Activated naive CD4-positive, alpha-beta T cell (primary cell): ENCODE measurements at places on chromosomes 5 and 9.

GRCh38 chr5:180067986-180068385 lies 3.6 kb downstream of the RNF130 start:
- DNase-seq, result no peak

GRCh38 chr5:135434591-135435466 lies 12.3 kb downstream of the DCANP1 start:
- no peak for DNase-seq

GRCh38 chr5:79133121-79133656 lies 21.6 kb downstream of the BHMT start:
- no peak for DNase-seq

DNA sequence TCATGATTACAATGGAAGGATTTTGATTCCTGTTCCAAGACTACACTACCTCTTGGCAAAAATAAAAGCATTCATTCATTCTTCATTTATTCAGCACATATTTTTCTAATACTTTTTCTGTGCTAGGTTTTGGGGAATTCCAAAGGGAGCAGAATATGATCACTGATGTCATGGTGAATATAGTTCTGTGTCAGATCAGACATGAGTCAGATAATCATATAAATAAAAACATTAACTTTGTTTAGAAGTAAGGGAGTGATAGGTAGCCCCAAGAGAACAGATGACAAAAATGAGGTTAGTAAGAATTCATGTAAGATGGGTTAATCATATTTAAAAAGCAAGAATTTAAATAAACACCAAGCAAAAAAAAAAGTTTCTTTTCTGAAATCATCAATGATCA lies 94.1 kb upstream of the RANBP6 start:
- no peak for DNase-seq

DNA sequence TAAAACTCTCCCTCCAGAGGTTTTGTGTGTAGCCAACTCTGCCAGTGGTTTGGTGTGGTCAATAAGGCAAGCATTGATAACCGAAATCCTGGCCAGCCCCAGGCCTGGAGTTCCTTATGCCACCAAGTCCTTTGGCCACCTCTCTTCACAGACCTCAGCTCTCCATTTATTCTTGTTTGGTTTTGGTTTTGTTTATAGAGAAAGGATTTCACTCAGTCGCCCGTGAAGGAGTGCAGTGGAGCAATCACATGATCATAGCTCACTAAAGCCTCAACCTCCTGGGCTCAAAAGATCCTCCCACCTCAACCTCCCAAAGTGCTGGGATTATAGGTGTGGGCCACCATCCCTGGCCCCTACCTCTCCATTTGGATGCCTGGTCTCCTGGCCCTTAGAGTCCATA lies 55.4 kb upstream of the PPARGC1B start:
- DNase-seq, result no peak

DNA sequence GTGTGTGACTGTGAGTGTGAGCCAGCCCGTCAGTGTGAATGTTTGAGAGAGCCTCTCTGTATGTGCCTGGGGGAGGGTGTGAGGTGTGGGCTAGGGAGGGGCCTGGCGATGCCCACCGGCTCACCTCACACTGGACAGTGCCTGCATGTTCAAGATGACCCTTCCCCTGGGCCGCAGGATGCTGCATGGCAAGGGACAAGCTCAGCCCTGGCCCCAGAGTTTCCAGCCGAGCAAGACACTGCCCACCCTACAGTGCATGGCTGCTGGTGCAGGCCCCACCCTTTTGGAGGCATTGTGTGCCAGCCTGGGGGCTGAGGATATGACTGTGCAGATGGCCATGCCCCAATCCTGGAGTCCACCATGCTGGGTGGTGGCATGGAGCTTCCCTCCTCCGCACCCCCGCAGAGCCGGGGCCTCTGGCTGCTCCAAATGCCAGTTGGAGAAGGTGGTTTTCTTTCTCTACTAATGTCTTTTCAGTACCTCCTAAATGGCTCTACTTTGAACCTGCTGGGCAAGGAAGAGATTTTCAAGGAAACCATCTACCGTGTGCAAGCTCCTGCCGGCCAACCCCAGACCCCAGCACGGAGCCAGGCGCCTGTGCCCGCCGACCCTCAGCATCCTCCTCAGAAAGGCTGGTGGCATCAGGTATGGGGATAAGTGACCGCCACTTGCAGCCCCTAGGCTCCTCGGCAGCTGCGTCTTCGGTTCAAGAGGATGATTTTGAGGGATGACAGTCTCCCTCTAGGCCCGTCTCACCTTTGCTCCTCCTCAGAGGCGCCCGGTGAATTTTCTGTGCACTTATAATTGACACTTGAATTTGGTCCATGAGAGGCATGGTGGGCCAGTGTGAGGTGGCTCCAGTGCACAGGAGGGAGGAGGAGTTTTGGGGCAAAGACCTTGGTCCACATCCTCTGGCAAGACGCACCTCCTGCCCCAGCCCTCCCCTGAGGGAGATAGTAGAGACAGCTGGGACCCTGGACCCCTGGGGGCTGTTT lies 27.7 kb downstream of the FGD3 start:
- no peak for DNase-seq

DNA sequence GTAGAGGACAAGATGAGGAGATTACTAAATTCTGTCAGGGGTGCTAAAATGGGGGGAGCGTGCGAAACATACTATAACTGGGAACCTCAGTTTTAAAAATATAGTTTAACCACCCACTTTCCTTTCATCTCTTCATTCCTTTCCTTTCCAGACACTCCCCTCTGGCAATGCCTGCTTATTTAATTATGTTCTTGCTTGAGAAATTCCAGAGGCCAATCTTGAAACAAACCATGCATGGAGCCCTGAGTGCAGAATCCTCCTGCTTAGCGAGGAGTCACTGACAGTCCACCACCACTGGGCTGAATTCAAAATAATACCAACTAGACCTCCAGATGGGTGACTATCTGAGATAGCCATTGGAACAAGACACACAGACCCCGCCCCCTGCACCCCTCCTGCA lies 29.7 kb upstream of the C9orf72 start:
- DNase-seq, result no peak

GRCh38 chr5:10310066-10310779 lies 2.5 kb upstream of the CMBL start:
- DNase-seq, result no peak

GRCh38 chr9:99513441-99514112 lies 291.5 kb downstream of the SEC61B start:
- DNase-seq, result no peak

- DNase-seq, result no peak
These were observed 32.8 kb upstream of the GALNT10 start for GRCh38 chr5:154157483-154158378.

DNA sequence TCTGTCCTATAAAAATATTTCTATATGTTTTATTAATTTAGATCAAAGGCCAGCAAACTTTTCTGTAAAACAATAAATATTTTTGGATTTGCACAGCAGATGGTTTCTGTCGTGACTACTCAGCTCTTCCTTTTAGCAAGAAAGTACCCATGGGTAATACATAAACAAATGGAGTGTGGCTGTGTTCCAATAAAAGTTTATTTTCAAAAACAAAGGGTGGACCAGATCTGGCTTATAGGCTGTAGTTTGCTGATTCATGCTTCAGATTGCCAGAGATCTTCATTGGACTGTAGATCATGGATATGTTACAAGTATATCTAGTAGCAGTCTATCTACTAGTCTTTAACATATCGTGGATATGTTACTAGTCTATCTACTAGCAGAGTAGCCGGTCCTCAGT lies 590.5 kb downstream of the CSNK1G3 start:
- no peak for DNase-seq

DNA sequence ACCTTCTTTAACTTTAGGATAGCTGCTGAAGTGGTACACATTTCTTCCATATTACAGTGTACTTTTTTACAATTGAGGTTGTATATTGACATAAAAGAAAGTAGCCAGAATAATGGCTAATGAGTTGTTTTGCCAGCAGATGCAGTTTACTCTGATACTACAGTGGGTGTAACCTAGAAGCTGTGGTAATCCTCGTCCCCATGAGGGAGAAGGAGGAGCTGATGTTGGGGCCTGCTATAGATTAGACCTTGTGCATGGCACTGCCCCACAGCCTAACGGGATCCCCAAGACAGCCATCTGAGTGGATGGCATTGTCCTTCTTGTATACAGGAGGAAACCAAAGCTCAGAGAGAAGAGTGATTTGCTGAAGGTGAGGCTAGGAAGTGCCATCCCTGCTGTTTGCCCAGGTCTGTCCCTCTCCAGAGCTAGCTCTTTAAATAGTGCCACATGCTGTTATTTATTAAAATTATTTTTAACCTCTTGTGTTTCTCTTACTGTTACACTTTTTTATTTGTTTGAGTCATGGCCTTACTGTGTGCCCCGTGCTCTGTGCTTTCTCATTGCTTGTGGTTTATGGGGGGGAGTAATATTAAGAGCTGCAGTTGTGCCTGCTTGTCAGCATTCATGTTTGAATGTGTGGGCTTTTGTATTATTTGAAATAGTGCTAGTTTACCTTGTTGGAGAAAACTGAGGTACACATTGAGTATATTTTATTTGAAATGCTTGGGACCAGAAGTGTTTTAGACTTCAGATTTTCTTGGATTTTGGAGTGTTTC lies 65.3 kb downstream of the ICE1 start:
- no peak for DNase-seq

DNA sequence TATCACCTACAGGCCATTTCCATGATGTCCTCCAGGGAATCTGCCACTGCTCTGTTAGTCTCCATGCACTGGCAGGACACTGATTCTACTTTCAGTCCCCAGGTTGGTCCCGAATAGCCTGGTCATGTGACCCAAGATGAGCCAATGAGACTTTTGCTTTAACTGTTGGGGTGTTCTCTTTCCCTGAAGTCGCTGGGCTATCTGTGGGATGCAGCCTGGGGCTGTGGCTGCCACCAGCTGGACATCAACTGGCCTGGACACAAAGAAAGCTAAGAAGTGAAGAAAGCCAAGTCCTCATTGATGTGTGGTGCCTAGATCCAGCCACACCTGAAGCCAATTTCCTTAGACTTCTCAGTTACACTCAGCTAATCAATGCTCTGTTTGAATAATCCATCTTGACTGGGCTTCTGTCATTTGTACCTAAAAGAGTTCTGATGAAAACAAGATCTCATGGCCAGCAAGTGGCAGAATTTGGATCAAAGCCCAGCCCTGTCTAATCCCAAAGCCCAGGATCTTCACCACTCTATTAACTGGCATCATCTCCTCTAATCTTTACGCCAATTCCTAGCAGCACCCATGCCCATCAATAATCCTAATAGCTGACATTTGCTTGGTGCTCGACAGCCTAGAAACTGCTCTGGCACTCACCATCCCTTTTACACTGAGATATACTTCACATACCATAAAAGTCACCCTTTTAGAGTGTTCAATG lies 37.0 kb downstream of the SH3PXD2B start:
- no peak for DNase-seq

DNA sequence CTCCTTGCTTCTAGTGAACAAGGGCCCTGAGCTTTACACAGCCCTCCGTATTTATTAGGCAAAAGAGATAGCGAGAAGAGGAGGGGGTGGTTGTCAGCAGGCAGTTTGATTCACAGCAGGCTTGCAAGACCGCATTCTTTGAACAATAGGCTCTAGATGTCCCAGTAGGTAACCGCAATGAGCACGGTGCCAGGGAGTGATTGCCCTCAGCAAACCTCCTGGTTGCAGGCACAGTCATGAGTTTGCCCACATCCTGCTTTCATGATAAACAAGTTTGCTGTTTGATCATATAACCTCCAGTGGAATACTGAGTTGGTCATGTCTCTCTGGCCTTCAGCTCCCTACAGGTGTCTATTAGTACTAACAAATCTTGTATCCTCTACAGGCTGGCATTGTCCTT lies 66.1 kb downstream of the CACNA1B start:
- no peak for DNase-seq

DNA sequence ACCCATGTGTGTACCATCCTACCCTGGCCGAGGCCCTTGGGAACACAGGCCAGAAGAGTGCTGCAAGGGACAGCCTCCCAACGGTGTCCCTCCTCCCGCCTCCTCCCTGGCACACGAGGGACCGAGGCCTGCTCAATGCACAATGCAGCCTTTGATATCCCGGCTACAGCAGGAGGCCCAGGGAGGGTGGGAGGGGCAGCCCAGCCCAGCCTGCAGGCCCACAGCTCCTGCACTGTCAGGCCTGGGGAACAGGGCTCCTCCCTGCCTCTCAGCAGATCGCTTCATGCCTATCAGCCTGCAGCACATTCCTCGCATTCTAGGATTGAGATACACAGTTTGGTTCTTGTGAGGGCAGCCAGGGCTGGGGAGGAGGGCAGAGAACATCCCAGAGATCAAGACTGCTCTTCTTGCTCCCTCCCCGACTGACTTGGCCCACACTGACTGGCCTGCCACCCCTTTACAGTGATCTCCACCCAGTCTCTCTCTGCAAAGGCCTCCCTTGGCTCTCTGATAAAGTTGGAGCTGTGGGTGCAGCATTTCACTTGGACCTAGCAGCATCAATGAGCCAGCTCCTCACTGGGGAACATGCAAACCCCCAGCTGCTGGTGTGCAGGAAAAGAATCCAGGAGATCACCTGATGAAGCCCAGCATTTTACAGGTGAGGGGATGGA lies at the start of gene SH3TC2:
TSS of gene SH3TC2 (minus strand) at position 46 of the 671 bp plus-strand sequence. CDS start at position 6, 40 bp downstream.
- DNase-seq, result no peak

GRCh38 chr5:118146824-118147223 lies 841.5 kb downstream of the DTWD2 start:
- DNase-seq, result no peak

GRCh38 chr9:99341686-99342085 lies 119.6 kb downstream of the SEC61B start:
- no peak for DNase-seq

DNA sequence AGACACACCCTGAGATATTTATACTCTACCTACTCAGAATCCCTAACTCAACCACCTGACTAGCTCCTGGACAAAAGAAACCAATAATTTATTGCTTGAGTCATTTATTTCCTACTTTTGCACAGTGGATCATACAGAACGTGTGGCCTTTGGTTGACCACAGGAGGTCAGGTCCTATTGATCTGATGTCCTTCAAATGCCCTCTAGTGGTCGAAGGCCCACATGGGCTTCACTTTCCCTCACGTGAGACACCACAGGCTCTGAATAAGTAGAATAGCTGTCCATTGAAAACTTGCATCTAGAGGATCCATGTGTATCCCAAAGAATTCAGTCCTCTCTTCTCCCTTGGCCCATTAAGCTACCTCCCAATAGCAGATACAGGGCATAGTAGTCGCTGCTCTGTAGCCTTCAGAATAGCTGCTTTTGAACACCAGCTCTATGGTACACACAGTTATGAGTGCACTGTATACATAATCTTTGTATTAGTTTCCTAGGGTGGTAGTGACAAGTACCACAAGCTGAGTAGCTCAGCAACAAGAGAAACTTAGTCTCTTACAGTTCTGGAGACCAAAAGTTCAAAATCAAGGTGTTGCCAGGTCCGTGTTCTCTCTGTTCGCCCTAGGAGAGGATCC lies 177.6 kb upstream of the SMARCA2 start:
- DNase-seq, result no peak

- no peak for DNase-seq
These were observed 91.8 kb upstream of the FER start for GRCh38 chr5:108655750-108656450.

GRCh38 chr9:93480728-93481324 lies 27.4 kb upstream of the FAM120AOS start:
- no peak for DNase-seq

- no peak for DNase-seq
These were observed 34.9 kb upstream of the RPS23 start for GRCh38 chr5:82313016-82313415.
